ENCODE measurements at places on chromosomes 3 and 15.

DNA sequence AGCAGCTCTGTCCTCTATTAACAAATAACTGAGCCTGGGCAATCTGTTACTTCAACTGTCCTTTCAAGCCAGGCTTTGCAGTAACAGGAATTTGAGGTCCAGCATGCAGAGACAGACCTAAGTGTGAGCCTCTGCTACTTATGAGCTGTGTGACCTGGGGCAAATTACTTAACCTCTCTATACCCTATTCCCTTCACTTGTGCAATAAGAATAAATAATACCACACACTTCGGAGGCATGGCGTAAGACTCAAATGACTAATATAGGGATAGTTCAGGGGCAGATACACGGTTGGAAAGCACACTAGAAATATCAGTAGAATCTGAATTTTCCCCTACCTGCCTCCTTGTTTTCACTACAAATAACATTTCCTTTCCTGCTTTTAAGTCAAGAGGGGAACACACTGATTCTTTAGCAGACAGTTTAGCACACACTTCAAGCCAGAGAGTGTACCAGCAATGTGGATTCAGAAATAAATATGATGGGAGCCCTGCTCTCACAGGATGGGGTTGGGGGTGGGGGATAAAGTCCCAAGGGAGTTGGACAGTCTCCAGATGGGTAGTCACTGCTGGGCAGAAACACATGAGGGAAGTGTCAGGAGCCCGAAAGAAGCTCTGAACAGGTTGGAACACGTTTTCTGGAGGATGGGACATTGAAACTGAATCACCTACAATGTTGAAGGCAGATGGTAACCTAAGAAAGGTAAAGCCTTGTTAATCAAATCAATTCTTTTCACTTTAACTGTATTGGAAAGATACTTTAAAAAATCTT is 61.8 kb upstream of the RBP1 start:
- DNase-seq = no peak

GRCh38 chr3:19934098-19934566 is at the start of gene EFHB:
TSS of gene EFHB (minus strand) at chr3:19934217. CDS start at chr3:19934018, 199 bp downstream.
- DNase-seq = no peak

- no peak for DNase-seq
Observed at GRCh38 chr15:97790180-97790579, 170.3 kb upstream of the ARRDC4 start.

- no peak for DNase-seq
Observed at GRCh38 chr3:82473864-82474541, 712.6 kb upstream of the GBE1 start.

GRCh38 chr3:136075811-136076210 is 110.3 kb downstream of the PPP2R3A start:
- no peak for DNase-seq

- DNase-seq = no peak
Observed at GRCh38 chr15:25670025-25670554, 193.0 kb downstream of the ATP10A start.

GRCh38 chr3:146019508-146019907 is 141.5 kb downstream of the PLOD2 start:
- DNase-seq = no peak

- no peak for DNase-seq
Observed at GRCh38 chr3:185770109-185770508, 54.7 kb downstream of the IGF2BP2 start.

DNA sequence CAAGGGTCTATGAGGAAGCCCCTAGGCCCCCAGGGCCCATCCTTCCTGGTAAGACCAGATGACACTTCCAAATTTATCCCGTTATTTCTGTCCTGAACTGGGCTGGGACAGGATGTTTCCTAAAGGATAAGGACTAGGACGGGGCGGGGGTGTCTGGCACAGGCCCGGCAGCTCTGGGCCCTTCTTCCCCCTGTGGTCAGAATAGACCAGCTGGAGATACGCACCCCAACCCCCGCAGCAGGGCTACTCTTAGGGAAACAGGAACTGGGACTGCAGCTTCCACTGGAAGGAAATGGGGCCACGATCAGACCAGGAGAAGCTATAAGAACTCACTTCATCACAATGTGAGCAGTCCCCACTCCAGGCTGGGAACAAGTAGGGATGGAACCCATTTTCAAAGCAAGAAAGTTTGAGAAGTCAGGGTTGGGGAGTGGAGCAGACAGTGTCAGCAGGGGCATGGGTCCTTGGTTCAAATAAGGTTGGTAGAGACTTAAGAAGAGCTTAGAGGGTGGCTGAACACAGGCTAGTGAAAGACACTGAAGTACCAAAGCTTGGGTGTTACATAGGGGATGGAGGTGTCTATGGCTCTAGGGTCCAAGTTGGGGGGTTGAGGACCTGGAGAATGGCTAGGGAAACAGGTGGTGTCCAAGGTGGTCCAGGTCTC is 1.1 kb downstream of the NCKIPSD start:
- no peak for DNase-seq

DNA sequence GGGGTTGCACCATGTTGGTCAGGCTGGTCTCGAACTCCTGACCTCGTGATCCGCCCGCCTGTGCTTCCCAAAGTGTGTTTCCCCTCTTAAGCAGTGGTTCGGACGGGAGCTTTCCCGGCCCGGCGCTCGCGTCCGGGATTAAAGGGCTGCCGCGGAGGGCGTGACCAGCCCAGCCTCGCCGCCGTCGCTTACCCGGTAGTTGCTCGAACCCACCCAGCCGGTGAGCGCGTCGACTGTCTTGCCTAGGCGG is 513 bp downstream of the CLASP2 start:
- DNase-seq = no peak

GRCh38 chr3:175672119-175672689 is 813.1 kb downstream of the NAALADL2 start:
- no peak for DNase-seq

DNA sequence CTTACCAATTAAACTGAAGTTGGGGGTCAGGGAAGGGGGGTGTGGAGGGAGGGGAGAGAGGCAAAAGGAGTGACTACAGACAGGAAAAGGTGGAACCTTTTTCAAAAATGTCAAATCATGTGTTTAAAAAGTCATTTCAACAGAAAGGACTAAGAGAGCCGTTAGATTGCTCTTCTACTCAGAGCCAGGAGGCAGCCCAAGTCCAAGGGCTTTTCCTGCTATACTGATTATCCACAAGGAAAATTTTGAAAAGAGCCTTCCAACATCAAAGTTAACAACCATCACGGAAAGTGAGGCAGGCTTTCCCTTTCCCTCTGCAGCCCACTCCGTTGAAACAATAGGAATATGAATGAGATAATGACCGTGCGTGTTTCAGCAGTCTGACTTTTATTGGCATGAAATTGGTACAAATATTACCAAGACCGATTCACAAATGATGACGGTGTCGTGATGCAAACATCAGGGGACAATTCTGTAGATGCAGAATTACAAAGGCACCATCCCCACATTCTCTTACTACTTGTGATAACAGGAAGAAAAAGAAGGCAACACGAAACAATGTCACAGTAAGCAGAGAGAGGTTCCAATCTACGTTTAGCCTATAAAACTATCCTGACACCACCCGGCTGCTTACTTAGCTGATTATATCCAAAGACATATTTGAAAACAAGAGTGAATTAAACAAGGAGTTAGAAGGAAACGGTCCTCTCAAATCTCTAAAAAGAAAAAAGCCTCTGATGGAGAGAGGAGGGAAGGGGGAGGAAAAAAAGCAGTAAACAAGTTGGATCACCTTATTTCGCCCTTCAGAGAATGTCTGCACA is 453.7 kb downstream of the FOXP1 start:
- DNase-seq = no peak

DNA sequence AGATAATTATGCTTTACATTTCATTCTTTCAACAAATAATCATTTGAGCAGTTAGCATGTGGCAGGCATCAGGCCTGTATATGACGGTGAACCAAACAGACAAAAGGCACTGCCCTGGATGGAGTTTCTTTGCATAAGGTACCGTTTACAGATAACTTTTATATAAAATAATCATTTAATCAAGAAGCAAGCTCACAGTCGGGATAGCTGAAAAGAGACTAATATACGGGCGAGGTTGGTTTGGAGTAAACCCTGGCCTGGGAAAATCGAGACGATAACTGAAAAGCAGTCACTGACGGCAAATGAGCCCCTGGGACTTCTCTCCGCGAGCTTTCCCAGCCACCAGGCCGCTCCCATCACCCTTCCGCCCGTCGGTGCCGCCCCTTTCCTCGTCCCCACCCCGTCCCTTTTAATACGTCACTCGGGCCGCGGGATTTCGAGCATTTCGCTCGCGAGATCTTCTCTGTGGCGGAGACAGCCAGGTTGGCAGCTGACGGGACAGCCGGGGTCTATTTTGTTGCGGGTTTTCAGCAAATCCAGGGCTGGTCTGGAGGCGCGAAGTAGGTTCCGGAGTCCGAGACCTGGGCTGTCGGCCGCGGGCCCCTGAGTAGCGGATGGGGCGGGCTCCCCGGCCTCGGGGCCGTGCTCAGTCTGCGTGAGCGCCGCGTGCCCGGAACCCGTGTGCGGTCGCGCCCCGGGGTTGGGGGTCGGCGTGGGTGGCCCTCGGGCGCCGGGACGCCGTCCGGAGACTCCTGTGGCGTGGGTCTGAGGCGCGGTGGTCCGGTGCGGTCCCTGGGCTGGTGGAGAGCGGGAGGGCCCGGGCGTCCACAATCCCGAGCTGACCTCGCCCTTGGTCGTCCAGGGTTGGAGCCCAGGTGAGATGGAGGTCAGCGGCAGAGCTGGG is at the start of gene NMD3:
Gene NMD3 (plus strand): TSS at position 462 of the 904 bp plus-strand sequence. CDS start 703 bp downstream, outside the sequence.
- no peak for DNase-seq

DNA sequence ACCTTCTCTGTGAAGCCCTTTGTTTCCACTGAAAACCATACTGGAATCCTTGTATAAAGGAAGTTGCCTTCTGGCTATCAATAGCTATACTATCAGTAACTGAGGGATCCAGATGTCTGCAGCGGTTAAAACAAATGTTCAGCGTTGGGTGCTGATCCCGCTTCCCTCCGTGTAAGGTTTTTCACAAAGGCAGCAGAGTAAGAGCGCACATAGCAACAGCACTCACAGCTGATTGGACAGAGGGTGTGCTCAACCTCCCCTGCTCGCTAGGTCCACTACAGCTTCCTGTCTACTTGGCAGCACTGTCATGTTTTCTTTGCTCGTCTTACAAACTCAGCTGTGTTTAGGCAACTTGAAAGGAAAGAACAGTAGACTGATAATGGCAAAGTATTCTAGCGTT is 27.3 kb downstream of the ATOSA start:
- DNase-seq = no peak

DNA sequence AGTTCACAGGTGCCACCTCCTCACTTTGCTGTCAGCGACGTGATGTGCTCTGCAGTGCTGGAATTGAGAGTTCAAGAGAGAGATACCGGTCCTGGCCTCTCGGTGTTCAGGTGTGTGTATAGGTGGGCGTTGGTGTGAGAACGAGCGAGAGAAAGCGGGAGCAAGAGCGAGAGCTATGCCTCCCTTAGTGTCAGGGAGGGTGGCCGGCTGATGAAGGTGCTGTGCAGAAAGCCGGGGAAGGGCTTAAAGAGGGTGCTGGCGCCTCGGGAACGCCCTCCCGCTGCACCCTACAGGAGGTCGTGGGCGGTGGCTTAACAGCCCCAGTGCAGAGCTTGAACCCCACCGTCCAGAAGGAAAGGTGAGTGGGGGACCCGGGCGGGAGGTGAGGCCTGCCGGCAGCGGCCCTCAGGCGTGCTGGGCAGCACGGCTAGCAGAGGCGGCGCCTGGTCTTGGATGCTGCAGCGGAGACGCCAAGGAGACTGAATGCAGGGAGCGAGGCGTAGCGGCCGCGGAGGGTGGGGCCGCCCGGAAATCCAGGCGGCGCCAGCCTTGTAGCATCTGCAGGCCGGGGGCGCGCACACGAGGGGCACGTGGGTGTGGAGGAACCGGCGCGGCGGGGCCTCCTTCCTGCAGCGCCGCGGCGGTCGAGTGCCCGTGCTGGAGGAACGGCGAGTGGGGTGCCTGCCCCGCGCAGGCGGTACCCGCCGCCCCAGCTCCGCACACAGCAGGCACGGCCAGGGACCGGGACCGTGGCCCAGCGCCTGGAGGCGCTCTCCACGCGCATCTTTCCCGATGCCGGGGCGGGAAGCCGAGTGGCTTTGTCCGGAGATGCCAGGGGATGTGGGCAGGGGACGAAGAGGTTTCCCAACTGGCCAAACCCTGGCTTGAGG is 246.8 kb upstream of the TOPAZ1 start:
- DNase-seq = no peak

DNA sequence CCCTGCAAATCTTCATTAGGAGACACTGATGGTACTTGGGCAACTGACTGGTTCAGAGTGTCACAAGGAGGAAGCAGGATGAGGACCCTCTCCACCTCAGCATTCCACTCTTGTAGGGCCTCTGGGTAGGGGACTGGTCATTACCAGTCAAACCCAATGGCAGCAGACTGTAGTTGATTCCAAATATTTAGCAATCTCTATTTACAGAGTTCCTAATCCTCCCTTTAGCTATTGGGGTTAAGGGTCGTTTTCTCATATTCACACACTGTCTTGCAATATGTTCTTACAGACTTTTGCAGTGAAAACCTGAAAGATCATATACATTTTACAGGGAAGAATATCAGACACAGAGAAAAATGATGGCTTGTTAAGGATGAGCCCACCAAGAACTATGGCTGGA is 397.7 kb downstream of the GAP43 start:
- DNase-seq = no peak

- DNase-seq = no peak
Observed at GRCh38 chr3:46491089-46492070, 6.4 kb upstream of the RTP3 start.

DNA sequence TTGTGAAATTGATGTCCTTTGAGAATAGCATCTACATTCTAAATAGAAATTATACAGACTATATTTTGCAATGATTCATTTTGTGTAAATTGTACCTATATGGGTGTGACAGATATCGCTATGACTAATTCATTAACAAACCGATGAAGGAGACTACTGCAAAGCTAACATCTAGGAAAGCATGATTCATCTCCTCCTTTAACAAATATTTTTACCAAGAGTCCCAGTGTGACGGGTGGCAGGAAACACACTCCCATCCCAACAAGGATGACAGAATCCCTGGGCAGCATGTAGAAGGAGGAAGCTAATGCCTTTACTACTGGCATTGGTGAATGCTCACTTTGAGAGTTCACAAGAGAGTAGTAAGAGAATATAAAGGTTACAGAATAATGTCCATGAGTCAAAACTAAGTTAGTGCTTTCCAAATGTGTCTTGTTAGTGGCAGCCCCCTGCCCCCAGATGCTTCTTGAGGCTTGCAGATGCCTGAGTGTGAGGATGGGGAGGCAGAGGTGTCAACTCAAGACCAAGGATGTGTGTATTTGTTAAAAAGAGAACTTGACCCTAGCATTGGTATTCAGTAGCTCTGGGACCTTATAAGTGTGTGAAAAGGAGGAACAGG is 180.6 kb downstream of the FMN1 start:
- no peak for DNase-seq

DNA sequence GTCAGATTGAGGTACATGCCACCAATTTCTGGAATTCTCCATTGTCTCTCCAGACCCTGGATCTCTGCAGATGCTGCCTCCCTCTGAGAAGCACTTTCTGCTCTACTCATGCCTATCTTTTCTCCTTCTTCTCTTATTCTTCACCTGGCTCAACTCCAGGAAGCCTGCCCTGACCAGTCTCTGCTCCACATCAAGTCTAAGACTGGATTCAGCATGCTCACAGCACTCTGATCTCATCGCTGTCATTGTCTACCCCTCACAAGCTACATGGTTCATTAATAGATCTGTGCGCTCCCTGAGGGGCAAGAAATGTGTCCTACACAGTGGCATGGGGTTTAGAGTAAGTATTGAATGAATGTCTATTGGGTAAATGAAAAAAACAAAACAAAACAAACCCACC is 38.7 kb downstream of the CCR4 start:
- no peak for DNase-seq

GRCh38 chr3:197795200-197795599 is 4.1 kb downstream of the LRCH3 start:
- no peak for DNase-seq

- no peak for DNase-seq
Observed at GRCh38 chr15:60540002-60540651, 61.2 kb upstream of the ICE2 start.

Data from cortex of kidney (tissue), 1 donor.